ENCODE measurements at places on chromosomes 7 and 10.

DNA sequence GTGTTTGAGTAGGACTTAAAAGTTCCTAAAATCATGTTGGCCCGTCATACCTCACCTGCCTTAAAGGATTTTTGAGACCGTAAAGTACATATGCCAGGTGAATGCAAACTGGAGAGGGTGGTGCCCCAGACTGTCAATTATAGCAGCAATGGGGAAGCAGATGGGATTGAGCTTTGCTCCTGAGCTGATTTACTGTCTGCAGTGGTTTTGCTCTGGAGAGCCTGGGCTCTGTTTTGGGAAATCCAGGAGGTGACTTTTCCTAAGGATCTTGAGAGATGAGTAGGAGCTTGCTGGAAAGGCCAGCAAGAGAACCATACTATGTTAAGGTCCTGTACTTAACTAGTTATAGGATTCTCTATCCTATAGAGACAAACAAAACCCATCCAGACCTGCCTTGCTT is 43.0 kb downstream of the COL13A1 start:
- DNase-seq, result no peak

GRCh38 chr10:133520193-133520738 is 6.9 kb upstream of the CYP2E1 start:
- DNase-seq, result peak; percentile 98

GRCh38 chr10:102644066-102644645 is at the start of gene TRIM8:
TRIM8 (plus strand) TSS chr10:102644479; CDS start chr10:102644618, 139 bp downstream.
- peak; percentile 85 for DNase-seq

DNA sequence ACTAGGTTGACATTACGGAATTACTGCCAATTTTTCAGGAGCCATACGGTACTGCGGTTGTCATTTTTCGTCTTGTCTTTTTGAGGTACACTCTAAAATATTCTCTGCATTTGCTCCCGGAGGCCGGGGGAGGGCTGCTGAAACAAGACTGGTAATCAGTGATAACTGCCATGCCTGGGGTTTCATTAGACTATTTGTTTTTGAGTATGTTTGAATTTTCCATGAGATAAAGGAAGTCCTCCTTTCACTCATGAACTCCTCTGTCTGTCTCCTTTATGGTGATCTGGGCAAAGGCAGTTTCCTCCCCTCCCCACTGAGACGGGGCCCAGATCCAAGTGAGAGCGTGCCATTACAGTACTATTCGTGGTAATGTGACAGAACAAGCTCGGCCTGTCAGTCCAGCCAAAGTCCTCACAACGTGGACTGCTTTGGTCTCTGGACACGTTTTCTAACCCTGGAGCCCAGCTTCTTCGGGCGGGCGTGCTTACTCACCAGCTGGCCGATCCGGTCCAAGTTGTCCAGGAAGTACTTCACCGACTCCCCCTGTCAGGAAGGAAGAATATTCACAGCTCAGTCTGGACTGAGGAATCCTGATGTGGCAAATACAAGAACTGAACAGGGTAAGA is 45.1 kb downstream of the AMZ1 start:
- DNase-seq, result no peak

DNA sequence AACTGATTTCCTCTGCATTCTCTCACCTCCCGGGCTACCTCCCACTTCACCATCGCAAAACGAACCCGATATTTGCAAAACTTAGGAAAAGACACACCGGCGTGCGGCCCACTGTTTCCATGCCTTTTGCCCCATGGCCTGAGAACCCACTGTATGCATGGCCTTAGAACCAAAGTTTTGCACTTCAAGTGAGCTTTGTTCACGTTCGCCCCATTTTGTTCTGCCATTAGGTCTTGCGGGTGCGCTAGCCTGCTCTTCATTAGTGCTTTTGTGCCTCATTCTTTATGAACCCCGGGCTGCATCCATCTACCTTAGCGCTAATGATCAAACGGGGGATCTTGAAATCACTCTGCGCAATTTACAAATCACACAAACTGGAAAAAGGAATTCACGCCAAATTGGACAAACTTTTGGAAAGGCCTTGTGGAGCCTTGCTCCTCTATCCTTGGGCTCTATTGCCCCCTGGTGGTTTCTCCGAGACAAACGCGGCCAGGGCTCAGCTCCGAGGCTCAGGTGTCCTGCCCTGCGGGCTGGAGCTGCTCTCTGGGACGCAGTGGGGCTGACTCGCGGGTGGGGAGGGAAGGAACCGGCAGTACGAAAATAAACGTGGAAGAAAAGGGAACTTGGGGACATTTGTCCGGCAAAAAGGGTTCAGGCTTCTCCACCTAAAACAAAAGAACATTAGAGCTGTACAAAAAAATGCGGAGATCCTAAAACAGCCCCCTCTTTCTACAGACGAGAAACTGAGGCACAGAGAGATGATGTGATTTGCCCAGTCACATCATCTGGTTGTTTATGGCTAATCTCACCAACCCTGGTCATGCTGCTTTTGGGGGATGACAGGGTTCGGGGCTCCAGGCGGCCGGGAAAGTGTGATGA is 300.4 kb upstream of the NFE2L3 start:
- peak; percentile 75 for DNase-seq

Measured in OCI-M1 (cell line).